ENCODE measurements at places on chromosomes 7 and 10. TPM values are rescaled to one million over a fixed set of nuclear protein-coding genes. Genes with fewer than 3 reads are reported as not detected.

GRCh38 chr10:17782921-17783665 lies 26.1 kb upstream of the MRC1 start:
- peaks cover 3% of the 10 kb centered on the region for H3K27me3 ChIP-seq
- no peak for DNase-seq
- no peaks in the 10 kb centered on the region for H3K4me1 ChIP-seq
- H3K27ac ChIP-seq, result no peak overlapping the region
- H3K36me3 ChIP-seq, result no peaks in the 10 kb centered on the region

- H3K4me1 ChIP-seq, result peaks cover 30% of the 10 kb centered on the region
- peaks cover 8% of the 10 kb centered on the region for H3K27me3 ChIP-seq
- H3K27ac ChIP-seq, result no peak overlapping the region
- DNase-seq, result no peak
Measured at GRCh38 chr10:28679581-28680357, 2.4 kb downstream of the BAMBI start.

GRCh38 chr7:1677206-1678080 lies 7.4 kb downstream of the ELFN1 start:
- DNase-seq, result no peak
- H3K4me1 ChIP-seq, result peaks cover 21% of the 10 kb centered on the region
- H3K27me3 ChIP-seq, result peaks cover 3% of the 10 kb centered on the region
- peak overlapping the region; percentile 39 for H3K27ac ChIP-seq

GRCh38 chr7:18429547-18429946 lies 66.0 kb upstream of the HDAC9 start:
- H3K4me3 ChIP-seq, result no peak overlapping the region
- H3K36me3 ChIP-seq, result no peaks in the 10 kb centered on the region
- DNase-seq, result no peak
- H3K27ac ChIP-seq, result no peak overlapping the region
- H3K27me3 ChIP-seq, result no peaks in the 10 kb centered on the region

DNA sequence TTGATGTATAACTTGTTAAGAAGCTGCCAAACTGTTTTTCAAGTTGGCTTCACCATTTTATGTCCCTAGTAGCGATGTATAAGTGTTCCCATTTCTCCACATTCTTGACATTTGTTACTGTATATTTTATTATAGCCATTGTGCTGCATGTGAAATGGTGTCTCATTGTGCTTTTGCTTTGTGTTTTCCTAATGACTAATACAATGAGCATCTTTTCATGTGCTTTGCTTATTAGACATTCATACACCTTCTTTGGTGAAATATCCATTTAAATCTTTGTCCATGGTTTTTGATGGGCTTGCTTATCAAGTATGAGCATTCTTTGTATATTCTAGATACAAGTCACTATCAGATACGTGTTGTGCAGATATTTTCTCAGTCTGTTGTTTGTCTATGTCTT lies 203.0 kb downstream of the CCSER2 start:
- H3K4me1 ChIP-seq, result peaks cover 14% of the 10 kb centered on the region
- peaks cover 5% of the 10 kb centered on the region for H3K36me3 ChIP-seq
- peaks cover 4% of the 10 kb centered on the region for H3K27me3 ChIP-seq
- DNase-seq, result no peak
- H3K4me3 ChIP-seq, result no peak overlapping the region

The NOLC1 gene
- 59.5 TPM for total RNA-seq

The ACSL5 gene
- total RNA-seq, result not detected

The AIFM2 gene
- 0.74 TPM for total RNA-seq

The GPER1 gene
- 0.59 TPM for total RNA-seq

The RAB19 gene
- not detected for total RNA-seq

Measured in glutamatergic neuron (in vitro differentiated cells).